ENCODE measurements at places on chromosomes 3 and 15.
A peak's percentile ranks its signal among the peaks of the same experiment; 100 is the strongest.

DNA sequence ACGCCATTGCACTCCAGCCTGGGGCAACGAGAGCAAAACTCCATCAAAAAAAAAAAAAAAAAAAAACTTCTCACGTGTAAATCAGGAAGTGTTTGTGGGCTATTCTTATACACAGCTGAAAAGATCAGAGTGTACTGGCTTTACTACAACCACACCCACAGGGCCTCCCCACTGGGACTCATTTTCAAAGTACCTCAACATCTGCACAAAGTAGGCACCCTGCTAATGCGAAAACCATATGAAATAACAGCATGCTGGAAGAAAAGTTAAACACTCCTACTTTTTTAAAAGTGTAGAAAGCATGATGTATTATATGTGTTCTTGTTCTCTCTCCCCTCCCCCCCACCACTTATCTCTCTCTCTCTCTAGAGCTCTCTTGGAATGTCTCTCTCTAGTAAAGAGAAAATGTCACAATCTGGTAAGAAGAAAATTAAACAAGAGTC lies 11.1 kb downstream of the UACA start:
- DNase-seq, result no peak

GRCh38 chr3:39721076-39721475 lies 88.3 kb upstream of the MYRIP start:
- DNase-seq, result peak; percentile 22

DNA sequence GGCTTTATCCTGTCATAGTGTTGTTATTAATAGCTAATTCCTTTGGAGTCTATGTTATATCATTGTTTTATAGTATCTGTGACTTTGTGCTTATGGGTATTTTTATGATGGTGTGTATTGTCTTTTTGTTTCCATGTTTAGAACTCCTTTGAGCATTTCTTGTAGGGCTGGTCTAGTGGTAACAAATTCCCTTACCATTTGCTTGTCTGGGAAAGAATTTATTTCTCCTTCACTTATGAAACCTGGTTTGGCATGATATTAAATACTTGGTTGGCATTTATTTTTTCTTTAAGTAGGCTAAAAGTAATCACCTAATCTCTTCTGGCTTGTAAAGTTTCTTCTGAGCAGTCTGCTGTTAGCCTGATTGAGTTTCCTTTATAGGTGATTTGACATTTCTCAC lies 47.7 kb upstream of the ROBO1 start:
- no peak for DNase-seq

- no peak for DNase-seq
Observed at GRCh38 chr3:151084893-151085226, 604 bp upstream of the MED12L start.

- no peak for DNase-seq
Observed at GRCh38 chr3:112005091-112005672, 6.5 kb downstream of the TAGLN3 start.

- DNase-seq, result no peak
Observed at GRCh38 chr3:59839810-59840515, 790.1 kb upstream of the CFAP20DC start.

- DNase-seq, result no peak
Observed at GRCh38 chr15:52228921-52229320, 37.7 kb upstream of the GNB5 start.

- peak; percentile 8 for DNase-seq
Observed at GRCh38 chr3:46714728-46715506, 2.8 kb downstream of the PRSS50 start.

DNA sequence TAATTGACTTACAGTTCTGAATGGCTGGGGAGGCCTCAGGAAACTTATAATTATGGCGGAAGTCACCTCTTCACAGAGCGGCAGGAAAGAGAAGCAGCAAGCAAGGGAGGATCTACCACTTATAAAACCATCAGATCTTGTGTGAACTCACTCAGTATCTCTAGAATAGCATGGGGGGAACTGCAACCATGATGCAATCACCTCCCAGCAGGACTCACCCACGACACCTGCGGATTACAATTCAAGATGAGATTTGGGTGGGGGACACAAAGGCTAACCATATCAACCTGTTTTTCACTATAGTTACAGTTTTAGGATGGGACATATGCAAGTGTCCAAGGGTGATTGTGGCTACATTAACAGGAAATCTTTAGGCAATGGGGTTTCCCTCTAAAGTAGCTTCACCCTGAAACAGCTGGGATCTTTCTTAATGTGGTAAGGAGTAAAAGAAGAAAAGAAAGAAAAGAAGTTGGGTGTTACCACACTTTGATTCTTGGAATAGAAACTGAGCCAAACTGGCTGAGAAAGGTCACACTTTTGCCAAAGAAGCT lies 453.8 kb downstream of the OTOL1 start:
- no peak for DNase-seq

GRCh38 chr3:48157950-48158376 lies 30.3 kb downstream of the CDC25A start:
- peak; percentile 80 for DNase-seq

DNA sequence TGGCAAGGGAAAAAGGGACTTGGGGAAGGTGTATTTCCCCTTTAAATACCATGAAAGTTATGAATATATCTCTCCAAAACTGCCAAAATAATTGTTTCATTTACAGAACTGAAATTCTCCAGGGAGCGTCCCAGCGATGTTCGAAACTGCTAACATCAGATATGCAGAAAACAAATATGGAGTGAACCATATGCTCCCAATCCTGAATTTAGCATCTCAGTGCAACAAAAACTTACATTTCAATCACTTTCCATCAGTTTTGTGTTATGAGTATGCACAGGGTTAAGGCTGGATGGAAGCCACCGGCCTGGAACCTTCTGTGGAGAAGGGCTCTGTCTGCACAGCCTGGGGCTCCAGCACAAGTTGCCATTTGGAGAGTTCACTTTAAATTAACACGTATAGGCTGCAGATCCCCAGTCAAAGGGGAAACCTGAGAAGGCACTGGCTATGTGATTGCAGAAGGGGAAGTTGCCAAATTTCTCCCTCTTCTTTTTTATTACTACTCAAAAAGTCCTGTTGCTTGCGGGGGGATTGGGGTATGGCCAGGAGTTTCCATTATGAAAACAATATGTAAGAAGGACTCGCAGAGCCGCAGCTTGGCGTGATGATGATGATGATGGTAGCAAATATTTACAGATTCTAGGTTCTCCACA lies 56.9 kb upstream of the FOXP1 start:
- no peak for DNase-seq

GRCh38 chr3:74302969-74303368 lies 311.5 kb downstream of the CNTN3 start:
- no peak for DNase-seq

DNA sequence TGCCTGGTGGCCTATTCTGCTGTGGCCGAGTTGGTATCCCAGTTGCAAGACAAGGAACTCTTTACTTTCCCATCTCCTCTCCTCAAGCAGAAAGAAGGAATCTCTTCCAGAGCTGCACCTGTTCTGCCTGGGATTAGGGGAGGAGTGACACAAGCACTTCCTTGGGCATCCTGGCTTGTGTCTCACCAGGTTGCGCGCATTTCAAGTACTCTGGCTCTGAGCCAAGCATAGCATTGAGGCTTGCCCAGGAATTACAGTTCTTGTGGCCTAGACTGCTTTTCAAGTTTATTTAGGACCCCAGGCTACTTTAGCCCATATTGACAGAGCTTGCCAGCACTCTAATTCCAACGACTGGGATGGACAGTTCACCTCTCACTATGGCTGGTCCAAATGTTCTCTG lies 150.5 kb downstream of the RSRC1 start:
- DNase-seq, result no peak

GRCh38 chr15:63499611-63500010 lies 4.8 kb upstream of the USP3 start:
- DNase-seq, result no peak

DNA sequence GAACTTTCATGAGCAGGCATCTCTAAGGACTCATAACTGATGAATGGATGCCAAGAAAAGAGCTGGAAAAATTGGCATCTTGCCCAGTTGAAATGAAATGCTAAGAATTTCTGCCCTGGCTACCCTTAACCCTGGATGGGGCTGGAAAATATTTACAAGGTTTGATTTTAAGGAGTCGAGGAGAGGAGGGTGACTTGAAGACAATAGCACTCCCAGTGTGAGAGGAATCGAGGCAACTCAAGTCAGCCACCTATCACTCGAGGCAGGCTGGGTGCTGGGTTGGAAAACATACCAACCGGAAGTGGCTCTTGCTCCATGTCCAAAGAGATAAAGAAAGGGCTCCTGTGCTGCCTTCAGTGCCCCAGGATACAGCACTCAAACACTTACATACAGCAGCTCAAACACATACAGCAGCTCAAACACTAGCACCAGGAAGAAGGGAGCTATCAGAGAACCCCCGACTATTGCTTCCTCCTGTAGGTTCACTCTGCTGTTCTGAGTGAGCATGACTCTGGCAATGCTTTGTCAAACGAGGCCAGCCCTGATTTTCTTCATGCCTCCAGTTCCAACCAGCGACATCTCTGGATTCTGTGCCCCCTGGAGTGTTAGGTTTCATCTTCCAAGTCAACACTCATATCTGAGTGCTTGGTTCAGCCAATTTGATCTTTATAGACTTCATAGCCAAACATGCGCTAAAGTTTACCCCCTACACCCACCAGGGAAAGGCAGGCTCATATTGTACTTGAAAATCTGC lies 4.9 kb downstream of the PRICKLE2 start:
- peak; percentile 39 for DNase-seq

GRCh38 chr15:69412274-69412673 lies 1.9 kb upstream of the KIF23 start:
- no peak for DNase-seq

DNA sequence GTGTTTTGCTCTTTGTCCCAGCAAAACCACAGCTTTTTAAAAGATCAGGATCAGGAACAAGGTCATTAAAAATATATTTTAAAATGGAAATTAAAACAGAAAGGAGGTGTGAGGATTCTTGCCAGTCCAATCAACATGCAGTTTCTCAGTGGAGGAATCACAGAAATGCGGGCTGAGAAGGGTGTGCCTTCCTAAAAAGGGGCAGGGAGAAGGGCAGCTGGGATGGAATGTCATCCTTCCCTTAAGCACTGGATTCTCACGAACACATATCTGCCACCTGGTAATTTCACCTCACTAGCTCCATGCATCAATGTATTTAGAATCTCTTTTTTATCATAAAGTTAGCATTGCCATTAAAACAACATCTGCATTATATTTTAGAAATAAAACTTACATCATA lies 21.4 kb downstream of the ABI3BP start:
- peak; percentile 33 for DNase-seq

GRCh38 chr3:78830470-78830869 lies 937.3 kb downstream of the ROBO1 start:
- DNase-seq, result no peak

GRCh38 chr15:48748535-48748934 lies 62.3 kb downstream of the CEP152 start:
- peak; percentile 16 for DNase-seq

DNA sequence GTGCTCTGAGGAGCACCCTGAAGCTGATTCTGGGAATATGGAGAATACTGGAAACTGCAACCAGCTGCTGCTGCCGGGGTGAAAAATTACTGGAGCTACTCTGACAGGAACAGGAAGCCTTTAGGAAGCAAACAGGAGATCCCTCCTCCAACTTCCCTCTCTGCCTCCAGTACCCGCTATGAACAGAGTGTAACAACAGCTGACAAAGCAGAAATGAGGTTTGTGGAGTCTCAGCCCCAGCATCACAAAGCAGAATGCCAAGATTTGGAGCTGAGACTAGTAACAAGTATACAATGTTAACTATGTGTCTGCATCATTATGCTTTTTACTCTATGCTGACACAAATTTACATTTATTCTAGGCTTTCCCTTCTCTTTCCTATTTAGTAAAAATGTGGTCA lies 22.7 kb upstream of the PIAS1 start:
- no peak for DNase-seq

DNA sequence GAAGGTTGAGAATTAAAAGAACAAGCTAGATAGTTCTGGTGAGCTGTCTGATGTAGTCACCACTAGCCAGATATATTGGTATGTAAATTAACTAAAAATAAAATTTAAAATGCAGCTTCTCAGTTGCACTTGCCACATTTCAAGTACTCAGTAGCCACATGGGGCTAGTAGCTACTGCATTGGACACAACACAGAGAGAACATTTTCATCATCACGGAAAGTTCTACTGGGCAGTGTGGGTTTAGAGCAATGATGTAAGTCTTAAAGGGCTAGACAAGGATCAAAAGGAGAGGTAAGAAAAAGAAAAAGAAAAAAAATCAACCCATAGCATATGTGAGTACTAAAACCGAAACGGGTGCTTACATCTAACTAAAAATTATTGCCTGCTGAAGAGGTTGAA lies 282.4 kb upstream of the LRRFIP2 start:
- DNase-seq, result no peak

- no peak for DNase-seq
Observed at GRCh38 chr15:70031713-70032112, 66.0 kb downstream of the TLE3 start.

DNA sequence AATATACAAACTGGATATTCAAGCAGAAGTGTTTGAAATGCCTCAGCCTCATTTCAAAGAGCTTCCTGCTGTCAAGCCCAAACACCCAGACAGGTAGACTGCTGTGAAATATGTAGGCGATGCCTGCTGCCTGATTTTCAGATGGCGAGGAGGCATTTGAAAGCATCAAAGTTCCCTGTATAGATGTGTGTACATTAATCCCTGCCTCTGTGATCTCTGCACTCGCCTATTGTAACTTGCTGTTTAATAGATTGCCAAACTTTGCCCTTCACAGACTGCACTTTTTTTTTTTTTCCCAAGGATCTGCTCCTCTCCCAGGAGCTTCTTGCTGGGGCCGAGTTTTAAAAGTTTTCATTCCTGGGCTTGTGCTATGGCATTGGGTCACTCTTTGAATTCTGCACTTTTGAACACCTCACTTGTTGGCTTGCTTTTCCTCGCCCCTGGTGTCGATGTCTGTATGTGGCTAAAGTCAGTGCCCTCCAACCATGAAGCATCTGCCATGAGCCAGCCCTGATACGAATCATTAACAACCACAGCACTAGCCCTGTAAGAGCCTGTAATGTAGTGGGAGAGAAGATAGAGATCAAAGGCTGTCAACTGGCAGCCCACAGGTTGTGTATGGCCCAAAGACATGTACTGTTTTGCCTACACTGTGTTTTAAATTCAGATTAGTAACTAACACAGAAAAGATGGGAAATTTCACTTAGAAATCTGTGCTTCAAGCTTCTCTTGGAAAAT lies 287.6 kb upstream of the ICE2 start:
- DNase-seq, result no peak

GRCh38 chr3:17373304-17373703 lies 369.1 kb downstream of the TBC1D5 start:
- no peak for DNase-seq

GRCh38 chr3:172275586-172275985 lies 172.7 kb downstream of the GHSR start:
- no peak for DNase-seq

DNA sequence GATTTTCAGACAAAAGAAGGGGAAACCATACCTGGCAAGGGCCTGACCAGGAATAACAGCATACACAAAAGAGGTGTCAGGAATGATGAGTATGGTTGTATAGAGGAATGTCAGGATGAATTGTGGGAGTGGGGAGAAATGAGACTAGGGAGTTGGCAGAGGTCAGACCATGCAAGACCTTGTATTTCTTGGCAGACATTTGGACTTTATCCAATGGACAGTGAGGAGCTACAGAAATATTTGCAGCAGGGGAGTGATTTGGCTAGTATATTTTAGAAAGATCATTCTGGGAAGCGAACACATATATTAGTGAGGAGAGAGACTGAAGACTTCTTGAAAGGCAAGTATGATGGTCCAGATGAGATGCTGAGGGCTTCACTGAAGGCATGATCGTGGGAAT lies 25.4 kb upstream of the ALPK3 start:
- DNase-seq, result no peak

Data from AG20443 (cell line).